ENCODE measurements at places on chromosomes 1 and 21.

DNA sequence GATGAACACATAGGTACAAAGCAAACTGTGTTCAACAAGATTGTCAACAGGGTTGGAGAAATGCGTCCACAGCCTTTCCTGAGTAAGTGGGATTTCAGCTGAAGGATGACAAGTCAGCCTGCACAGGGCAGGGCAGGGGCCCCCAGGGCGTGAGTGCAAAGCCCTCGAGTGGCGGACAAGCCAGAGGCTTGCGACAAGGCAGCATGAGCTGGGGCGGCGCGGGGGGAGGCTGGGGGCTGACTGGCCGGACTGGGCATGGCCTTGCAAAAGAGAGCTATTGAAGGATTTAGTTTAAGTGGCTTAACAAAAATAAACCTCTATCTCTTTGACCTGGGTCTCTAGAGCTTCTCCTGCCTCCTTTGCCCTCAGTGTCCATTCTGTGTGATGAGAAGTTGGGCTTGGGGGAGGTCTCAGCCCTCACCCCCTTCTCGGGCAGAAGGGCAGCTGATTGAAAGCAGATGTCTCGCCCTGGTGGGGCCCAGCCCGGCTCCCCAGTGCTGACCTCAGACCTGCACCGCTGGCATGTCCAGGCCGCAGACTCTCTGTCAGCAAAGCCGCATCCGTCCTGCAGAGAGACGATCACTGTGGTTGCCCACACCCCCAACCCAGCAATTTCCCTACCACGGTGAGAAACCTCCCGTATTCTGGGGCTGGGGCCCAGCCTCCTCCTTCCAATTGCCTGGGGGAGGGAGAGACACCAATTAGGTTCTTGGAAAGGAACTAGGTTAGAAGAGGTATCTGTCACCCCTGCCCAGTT is 24.3 kb upstream of the EPS8L3 start:
- DNase-seq = no peak

- no peak for DNase-seq
Measured at GRCh38 chr1:203026666-203027663, 674 bp downstream of the PPFIA4 start.

DNA sequence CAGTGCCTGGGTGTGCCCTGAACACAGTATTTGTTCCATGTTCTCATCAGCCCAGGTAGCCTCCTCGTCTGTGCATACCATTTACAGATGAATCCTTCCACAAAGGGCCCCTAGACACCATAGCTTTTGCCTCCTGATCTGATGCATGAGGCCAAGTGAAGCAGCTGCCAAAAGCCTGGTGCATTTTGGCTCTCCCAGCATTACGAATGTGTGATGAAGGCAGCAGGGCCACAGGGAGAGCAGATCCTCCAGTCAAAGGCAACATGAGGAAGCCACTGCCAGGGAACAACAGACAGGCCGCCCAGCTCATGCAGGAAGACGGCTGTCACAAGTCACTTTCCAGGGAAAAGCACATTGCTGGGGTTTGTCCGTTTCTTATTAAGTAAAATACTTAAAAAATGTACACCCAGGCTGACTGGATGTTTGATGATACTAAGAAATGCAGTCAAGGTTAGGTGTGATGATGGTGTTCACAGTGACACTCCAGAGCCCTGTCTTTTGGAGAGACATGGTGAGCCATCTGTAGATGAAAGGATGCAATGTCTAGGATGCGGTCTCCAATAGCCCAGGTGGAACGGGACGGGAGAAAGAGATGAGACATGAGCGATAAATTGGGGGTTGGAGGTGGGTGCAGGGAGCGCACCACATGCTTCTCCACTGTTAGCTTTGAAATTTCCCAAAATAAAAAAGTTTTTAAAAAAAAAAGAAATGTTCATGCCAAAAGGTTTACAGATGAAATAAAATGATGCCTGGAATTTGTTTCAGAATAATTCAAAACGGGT is 48.7 kb downstream of the NPHP4 start:
- no peak for DNase-seq

GRCh38 chr1:234135501-234135900 is 231.0 kb downstream of the SLC35F3 start:
- no peak for DNase-seq

DNA sequence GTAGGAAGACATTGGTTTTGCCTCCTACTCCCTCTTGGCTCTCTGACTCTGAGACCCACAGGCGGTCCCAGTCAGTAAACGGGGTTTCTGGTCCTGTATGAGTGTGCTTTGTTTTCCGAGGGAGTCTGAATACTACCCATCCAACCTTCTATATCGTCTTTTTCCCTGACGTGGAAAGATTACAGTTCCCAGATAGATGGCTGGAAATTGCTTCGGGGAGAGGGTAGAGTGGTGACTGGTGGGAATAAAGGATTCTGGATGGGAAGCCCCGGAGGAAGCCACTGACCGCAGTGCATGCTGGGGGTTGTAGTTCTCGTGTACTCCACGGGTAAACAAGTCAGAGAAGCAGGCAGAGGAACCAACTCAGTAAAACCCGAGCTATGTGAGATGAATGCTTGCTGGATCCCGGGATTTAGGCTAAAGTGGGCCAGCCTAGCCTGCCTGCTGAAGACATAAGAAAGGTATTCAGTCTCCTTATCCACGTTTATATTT is 66.2 kb upstream of the IRF2BP2 start:
- DNase-seq = peak; percentile 34

DNA sequence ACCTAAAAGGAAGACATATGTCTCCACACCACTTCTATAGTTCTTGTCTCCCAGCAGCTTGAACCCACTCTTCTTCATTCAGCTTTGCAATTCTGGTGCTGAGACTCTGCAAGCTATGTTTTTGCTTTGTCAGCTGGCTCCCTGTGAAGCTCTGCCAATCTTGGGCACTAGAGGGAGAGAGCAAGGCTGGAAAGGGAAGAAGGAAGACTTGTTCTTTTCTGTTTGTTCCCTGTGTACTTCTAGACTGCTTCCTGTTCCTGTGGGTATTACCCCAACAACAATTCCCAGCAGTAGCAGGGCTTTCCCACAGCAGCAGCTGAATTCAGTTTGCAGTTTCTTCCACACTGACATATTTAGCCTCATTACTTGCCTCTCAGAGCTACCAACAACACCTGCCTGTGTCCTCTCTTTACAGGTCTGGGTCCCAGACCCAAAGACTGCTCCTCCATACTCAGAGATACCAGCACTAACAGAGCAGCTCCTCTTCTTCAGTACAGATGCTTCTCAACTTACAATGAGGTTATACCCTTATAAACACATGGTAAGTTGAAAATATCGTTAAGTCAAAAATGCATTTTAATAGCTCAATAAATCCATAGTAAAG is 275.2 kb upstream of the NEGR1 start:
- no peak for DNase-seq

DNA sequence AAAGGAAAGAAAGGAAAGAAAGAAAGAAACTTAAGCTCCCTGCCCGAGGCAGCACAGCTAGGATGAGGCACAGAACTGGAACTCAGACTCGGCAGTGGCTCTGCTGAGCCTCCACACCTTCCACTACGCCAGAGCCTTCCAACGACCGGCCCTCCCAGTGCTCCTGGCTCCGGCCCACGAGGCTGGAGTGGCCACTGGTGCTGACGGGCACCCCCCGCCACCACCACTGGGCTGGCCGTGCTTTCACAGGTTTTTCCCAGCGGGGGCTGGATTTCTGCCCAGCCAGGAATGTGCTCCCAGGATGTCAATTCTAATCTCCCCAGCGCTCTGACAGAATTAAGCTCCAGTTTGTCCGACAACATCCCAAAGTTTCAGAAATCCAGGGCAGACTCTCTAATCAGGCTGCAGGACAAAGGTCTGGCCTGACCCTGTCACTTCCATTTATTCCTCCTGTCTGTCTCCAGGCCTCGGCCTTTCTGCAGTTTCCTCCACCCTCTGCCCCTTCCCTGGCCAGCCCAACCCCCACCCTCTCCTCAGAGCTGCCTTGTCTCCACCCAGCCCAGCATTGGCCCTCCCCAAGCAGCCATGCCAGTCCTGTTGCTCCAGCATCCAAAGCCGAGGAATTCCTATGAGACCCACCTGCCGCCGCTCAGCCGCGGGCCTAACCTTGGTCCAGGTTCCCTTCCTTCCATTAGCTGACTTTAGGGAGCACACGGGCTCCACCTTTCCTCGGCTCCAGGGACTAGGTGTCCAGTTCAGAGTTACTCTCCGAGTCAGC is 81.9 kb downstream of the CASZ1 start:
- no peak for DNase-seq

- DNase-seq = no peak
Measured at GRCh38 chr1:45051005-45051772, 39.1 kb downstream of the UROD start.

- no peak for DNase-seq
Measured at GRCh38 chr1:114323959-114324661, 170.4 kb upstream of the SYT6 start.

GRCh38 chr1:93244298-93245069 is 64.0 kb downstream of the CCDC18 start:
- DNase-seq = no peak

DNA sequence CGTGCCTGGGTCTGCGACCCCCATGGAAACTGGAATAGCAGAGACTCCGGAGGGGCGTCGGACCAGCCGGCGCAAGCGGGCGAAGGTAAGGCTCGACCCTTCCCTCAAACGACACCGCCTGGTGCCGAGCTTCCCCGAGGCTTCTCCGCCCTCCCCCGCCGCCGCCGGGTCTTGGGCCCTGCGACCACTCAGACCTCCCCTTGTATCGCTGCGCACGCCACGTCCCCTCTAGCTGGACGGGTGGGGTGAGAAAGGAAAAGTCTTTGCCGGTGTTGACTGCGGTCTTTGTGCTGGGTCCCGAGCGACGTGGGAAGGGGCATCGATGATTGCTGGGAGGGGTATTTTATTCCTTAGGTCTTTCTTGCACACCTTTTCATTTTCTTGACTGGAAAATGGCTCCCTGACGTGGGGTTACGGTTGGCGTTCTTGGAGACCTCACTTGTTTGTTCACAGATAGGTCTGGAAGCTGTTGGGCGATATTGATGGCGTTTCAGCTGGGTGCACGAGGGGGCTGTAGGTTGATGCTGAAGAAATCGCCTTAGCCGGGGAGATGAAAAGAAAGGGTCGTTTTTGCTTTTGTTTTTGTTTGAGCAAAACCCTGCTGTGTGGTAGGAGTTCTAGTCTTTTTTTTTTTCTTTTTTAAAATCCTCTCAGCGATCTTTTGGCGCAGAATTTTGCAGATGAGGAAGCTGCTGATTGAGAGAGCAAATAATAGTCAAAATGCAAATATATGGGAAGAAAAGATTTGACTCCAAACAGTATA is 776 bp downstream of the KDM1A start:
- peak; percentile 4 for DNase-seq

DNA sequence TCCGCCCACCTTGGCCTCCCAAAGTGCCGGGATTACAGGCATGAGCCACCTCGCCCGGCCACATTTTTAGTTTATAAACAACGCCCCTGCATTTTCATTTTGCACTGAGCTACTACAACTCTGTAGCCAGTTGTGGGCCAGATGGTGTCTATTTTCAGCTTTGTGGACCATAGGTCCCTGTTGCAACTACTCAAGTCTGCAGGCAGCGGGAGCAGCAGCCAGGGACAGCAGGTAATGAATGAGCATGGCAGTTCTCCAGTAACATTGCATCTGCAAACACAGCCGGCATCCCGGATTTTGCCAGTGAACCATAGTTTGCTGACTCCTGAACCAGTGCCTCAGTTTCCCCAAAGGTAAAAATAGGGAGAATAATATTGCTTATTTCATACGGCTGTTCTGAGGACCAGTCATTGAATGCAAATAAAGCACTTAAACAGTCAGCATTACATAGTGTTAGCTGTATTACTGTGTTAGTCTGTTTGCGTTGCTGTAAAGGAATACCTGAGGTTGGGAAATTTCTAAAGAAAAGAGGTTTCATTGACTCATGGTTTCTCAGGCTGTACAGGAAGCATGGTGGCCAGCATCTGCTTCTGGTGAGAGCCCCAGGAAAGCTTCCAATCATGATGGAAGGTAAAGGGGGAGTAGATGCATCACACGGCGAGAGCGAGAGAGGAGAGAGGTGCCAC is 65.5 kb upstream of the SLC45A1 start:
- DNase-seq = no peak

- no peak for DNase-seq
Measured at GRCh38 chr1:2587860-2588571, 1.4 kb downstream of the PRXL2B start.

GRCh38 chr1:66769512-66770229 is 17.4 kb downstream of the DYNLT5 start:
- no peak for DNase-seq

- DNase-seq = no peak
Measured at GRCh38 chr1:222106377-222106776, 364.5 kb upstream of the DUSP10 start.

DNA sequence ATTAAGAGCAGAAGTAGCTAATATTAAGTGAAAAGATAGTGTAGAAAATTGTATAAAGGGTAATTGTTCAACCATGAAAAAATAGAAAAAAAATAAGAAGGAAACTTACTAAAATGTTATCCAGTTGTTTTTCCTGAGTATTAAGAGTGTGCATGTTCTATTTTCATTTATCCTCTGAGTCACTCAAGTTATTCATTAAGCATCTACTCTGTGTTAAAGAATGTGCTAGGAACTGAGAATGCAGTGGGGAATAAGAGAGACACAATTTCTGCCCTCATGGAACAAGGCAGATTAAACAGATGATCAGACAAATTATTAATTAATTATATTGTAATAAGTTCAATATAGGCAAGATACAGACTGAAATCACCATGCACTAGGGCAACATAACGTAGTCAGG is 10.8 kb upstream of the PIGK start:
- DNase-seq = no peak

DNA sequence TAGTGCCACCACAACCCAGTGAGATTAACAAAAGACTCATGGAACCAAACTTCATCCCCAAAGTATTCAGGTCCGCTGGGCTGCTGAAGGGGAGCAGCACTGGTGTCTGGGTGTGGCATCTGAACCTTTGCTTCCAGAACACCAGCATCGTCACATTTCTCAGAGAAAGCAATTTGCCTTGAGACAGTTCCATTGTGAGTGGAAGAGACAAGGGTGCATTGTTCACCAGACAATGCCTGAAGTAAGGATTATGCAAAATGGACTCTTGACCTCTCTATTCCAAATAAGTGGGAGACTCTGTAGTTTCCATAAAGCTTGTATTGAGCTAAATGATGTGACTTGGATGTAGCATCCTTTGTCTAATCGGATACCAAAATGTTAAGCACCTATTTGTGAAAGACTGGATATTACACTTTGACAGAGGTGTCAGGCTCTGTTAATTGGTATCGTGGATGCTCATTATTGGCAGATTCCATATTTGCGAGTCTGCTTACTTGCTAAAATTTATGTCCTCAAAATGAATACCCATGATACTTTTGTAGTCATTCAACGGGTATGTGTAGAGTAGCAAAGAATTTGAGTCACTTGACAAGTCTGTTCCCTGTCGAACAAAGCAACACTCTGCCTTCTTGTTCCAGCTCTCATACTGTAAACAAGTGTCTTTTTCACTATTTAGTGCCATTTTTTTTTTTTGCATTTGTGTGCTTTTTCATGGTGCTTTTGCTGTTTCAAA is 75.6 kb downstream of the MRPS6 start:
- no peak for DNase-seq

DNA sequence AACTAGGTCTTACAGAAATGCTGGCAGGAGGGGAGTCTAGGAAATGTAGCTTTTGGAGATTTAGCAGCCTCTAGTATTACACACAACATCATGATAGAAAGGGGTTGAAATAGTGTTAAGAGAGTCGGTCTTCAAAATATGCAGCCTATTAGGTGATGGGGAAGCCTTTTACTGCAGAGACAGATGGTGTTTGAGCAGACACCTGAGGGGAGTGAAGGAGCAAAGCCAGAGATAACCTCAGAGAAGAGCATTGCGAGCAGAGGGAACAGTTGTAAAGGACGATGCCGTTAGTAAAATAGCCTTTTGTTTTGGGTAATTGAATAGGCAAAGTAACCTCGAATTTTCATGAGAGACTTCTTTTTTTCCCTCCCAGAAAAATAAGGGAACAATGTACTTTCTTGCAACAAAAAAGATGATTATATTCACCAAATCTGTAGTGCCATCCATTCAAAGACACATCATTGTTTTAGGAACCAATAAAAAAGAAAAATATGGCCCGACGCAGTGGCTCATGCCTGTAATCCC is 66.3 kb upstream of the KIF1B start:
- no peak for DNase-seq

Data from stimulated activated CD4-positive, alpha-beta T cell treated with anti-CD3 and anti-CD28 coated beads, Interleukin-1b, Interleukin-23, amount 100 ng/mL, for 24 hours (primary cell).